ENCODE measurements at places on chromosomes 1 and 21. TPM values are rescaled to one million over a fixed set of nuclear protein-coding genes. Genes with fewer than 3 reads are reported as not detected.
A peak's percentile ranks its signal among the peaks of the same experiment; 100 is the strongest.

DNA sequence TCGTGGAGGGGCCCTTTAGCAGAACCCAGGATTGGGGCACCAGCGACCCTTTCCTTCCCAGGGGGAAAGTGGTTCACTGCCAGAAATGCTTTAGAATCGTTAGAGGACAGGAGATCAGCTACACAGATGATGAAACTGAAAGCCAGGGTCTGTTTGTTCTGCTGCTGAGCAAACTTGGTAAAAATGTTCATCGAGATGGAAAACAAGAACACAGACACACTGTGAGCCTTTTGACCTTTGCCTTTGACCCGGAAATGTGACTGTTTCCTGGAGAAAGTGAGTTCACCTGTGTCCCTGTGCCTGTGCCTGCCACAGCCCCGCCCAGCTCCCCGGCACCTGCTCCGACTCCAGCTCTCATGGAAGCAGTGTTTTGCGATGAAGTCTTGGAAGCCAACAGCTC, 234.3 kb downstream of the CAMTA1 start:
- DNase-seq = no peak

DNA sequence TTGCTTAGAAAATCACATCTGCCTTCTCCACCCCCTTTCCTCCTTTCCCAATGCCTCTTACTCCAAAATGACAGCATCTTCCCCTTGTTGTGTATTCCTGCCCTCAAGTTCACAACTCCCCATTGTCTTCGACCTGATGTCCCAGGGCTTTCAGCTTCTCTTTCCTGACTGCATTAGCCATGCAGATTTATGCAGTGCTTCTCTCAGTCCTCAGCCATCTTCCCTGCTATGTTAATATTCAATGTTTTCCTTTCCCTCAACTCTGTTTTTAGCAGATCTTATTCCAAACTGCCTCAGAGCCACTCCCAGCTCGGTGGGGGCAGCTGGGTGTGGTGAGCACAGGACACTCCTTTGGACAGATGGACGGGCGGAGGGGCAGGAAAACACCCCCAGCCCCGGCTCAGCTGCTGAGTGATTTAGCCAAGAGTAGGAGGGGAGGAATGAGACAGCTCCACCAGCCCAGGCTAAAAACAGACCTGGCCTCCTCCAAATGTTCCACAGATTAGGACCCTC, 71.0 kb downstream of the CD2 start:
- DNase-seq = no peak

DNA sequence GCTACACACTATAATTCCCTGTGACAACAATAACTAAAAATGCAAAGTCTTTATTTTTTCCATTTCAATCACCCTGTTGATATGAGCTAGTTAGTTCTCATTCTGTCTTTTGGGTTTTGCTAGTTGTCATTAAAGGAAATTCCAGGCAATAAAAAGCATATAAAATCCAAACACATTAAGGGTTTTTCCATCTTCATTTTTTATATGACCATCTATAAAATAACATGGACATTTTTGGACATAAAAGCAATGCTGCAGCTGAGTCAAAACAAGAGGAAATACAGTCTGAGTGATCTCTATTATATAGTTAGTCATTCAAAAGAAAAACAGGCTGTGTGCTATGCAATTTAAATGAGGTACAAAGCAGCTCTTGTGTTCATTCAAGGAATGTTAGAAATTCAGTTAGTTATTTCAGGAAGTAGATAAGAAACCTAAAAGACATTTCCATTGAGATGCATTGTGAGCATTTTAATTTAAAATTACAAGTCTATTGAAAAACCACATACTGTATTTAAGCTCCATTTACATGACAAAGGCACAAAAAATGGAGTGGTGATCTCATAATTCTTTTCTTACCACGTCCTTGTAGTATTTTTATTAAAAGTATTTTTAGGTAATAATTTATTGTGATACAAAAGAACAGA, 67.3 kb upstream of the BCL10 start:
- peak; percentile 64 for DNase-seq

GRCh38 chr1:62426237-62426636, 10.6 kb upstream of the USP1 start:
- peak; percentile 45 for DNase-seq

DNA sequence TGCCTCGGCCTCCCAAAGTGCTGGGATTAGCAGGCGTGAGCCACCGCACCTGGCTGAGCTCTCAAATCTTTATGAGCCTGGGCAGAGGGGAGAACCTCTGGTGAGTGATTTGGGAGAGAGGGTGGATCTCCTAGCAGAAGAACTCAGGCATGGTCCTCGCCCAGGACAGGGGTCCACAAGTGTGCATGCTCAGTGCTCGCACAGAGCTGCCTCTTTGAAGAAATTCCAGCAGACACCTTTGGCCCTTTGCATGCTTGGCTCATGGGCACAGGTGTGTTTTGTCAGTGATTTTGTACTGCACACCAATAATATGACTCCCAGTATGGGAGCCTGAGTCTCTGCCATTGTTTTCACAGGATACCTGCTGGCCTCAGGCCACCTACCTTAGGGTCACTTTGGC, 11.8 kb upstream of the PRAMEF12 start:
- DNase-seq = no peak

- DNase-seq = no peak
These were observed 3.3 kb downstream of the CCSAP start for GRCh38 chr1:229339520-229339919.

CLSTN1 gene
- 44.7 TPM for total RNA-seq

RAB25 gene
- not detected for total RNA-seq

SLFNL1 gene
- 0.05 TPM for total RNA-seq

TNNI3K gene
- total RNA-seq = 0.64 TPM

WDR26 gene
- total RNA-seq = 40.3 TPM

ERG gene
- not detected for total RNA-seq
